ENCODE measurements at places on chromosomes 12 and 14.
A peak's percentile ranks its signal among the peaks of the same experiment; 100 is the strongest.

DNA sequence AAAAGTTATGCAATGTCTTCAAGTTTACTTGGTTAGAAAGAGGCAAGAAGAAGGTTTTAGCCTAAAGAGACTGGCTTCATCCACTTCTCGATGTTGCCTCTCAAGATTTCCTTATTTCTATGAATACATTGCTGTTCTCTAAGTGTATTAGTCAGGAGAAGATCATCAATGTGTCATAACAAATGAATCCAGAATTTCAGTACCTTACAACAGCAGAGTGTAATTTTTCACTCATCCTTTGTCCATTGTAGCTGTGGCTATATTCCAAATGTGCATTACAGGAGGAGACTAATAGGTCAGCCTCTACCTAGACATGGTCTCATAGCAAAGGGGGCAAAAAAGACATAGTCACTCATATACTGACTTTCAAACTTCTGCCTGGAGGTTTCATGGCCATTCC lies 579.1 kb downstream of the PRKD1 start:
- DNase-seq: no peak

DNA sequence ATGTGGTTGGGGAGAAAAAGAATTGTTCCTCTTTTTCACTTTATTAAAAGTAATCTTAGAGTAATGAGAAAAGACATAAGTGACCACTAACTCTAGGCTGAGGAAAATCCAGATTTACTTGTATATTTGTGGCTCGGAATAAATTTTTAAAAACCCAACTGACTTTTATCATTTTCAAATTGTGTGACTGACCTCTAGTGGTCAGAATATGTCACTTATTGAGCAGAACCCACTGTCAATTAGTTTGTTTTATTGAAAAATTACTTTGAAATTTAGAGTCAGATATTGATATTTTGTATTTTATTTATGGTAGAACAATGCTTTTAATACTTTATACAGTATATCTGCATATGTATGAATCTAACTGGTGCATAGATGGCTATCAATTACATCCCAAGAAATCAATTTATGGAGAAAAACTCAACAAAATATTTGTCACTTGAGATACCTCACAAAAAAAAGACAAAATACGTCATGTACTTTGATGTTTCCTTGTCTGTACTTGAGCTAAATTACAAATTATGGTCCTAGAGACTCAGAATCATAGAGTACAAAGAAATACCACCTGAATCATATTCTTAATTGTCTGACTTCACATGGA lies 229.4 kb downstream of the CNTN1 start:
- peak; percentile 52 for DNase-seq

DNA sequence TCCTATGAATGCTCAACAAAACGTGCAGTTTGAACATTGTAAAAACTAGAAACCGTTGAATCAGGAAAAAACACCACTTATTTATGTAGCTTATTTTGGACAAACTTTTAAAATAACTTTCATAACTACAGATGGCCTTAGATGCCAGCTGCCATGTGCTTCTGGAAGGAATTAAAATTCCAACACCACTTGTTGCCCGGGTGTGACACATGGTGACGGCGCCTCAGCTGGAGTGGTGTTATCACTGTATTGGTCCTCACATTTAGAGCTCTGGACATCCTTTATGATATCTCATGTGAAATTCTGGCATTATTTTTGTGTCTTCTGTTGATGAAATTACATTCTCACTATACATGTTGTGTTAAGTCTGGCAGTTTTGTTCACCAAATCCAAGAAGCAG lies 211.0 kb downstream of the IPO8 start:
- DNase-seq: no peak

DNA sequence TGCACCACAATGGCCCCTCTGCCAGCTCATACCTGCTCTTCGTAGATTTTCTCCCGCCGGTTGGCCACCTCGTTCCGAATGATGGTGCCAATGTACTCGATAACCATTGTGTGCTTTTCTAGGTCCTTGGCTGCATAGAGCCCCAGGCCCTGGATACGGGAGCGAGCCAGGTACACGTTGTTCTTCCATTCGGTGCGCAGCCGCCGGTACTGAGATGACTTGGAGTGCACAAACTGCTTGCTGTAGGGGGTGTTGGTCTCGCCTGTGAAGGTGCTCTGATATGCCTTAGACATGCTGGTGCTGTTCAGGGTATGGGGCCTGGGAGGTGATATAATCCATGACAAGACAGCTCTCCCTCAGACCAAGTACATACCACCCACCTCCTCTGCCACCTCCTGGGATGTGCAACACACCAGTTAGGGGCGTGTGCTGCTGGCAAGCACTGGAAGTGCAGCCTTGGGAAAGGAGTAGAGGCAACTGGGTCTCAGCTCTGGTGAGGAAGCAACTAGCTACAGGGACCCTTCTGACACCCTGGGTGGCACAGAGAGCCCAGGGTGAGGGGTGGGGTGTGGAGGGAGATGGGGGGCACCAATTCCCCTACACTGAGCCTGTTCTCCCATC lies 4.1 kb upstream of the PRKAG1 start:
- DNase-seq: peak; percentile 12

GRCh38 chr12:94587266-94588241 lies 62.8 kb downstream of the TMCC3 start:
- DNase-seq: no peak

DNA sequence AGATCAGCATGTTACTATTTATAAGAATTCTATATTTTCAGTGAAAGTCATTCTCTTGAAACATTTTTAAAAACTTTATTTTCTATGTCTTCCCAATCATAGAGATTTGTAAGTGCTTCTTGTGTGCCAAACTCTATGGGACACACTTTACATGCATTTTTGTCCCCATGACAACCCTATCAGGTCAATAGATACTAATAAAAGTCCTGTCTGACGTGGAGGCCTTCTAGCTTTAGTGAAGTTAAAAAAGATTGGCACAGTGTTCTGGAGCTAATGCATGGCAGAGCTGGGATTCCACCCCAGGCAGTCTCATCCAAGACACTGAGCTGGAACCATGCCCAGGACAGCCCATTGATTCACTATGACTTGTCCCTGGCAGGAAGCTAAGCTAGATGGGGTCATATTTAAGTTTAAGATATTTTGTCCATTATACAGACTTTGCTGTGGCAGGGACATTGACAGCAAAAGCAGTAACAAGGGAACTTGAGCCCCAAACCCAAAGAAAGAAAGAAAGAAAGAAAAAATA lies 28.1 kb downstream of the TTC6 start:
- DNase-seq: no peak

DNA sequence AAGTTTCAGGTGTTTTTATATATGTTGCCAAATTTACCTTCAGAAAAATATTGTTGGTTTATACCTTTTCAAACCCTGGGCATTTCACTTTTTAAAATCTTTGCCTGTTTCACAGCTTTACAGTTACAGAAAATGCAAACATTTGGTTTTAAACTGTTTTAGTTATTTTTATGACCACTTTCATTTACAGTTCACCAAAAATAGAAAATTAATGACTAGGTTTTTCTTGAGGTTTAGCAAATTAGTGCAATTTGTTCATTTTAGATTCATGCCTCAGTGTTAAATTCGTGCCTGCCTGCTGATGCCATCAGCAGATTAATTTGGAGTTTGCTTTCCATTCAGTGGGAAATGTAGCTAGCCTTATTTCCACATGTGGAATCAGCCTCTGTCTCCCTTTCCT lies 45.5 kb downstream of the RIC8B start:
- no peak for DNase-seq

GRCh38 chr14:51396222-51396815 lies 156.3 kb downstream of the TMX1 start:
- DNase-seq: peak; percentile 39

GRCh38 chr12:132489078-132489601 lies 811 bp upstream of the FBRSL1 start:
- DNase-seq: no peak

DNA sequence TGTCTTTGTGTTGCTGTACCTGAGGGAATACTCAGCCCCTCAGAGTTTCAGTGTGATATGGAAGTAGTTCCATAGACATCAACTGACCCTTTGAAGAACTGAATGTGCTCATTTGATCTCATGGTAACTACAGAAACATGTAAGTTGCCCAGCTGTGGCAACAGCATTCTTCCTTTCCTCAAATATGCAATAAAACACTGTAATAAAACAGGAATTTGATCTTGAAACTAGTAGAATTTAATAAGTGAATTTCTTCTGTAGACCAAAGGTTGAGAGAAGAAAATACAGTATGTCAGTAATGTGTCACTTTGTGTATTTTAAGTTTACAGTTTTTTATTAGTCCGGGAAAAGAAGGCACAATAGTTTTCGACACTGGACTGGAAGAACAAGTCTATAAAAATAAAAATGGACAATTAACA lies 31.9 kb downstream of the KCTD10 start:
- DNase-seq: no peak

GRCh38 chr14:54332490-54332889 lies 64.3 kb upstream of the CDKN3 start:
- DNase-seq: peak; percentile 68

- no peak for DNase-seq
Measured at GRCh38 chr12:132033627-132034026, 83.9 kb downstream of the EP400 start.

- no peak for DNase-seq
Measured at GRCh38 chr12:71349950-71350349, 89.6 kb upstream of the LGR5 start.

GRCh38 chr14:106442857-106443256 lies 916.5 kb downstream of the TMEM121 start:
- no peak for DNase-seq

- DNase-seq: no peak
Measured at GRCh38 chr12:59595565-59595882, 305 bp upstream of the SLC16A7 start.

GRCh38 chr12:50174971-50175715 lies 8.0 kb upstream of the CERS5 start:
- peak; percentile 83 for DNase-seq

- no peak for DNase-seq
Measured at GRCh38 chr12:28024231-28024995, 51.9 kb upstream of the PTHLH start.

DNA sequence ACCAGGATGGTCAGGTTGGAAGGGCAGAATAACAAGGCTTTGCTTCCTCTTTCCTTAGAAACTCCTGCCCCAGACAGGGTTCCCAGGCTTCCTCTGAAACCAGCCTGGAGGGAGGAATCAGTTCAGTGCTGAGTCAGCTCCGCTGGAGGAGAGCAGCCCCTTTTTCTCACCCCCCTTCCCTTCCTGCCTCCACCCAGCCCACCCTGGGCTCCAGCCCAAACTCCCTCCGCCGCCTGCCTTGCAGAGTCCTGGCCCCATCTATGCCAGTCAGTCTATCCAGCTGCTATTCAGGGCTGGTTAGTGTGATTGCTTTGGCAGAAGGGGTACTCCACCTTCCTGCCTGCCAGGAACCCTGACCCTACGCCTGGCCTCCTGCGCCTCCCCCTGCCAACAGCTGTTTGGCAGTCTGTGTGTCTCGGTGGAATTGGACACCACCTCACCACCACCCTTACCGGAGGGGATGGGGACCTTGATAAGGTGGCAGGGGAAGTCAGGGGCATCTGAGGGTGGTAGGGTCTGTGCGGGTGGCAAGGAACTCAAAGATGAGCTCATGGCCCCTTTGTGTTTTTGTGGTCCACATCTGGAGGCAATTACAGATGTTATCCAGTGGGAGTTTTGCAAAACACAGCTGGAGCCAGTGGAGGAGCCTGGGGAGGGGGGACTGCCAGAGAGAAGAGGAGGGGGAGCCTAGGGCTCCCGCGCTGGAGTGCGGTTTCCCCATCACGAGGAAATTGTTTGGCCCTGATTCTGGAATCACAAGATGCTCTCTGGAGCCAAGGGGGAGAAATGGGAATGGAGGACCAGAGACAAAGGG lies 12.2 kb downstream of the MMP14 start:
- peak; percentile 76 for DNase-seq

DNA sequence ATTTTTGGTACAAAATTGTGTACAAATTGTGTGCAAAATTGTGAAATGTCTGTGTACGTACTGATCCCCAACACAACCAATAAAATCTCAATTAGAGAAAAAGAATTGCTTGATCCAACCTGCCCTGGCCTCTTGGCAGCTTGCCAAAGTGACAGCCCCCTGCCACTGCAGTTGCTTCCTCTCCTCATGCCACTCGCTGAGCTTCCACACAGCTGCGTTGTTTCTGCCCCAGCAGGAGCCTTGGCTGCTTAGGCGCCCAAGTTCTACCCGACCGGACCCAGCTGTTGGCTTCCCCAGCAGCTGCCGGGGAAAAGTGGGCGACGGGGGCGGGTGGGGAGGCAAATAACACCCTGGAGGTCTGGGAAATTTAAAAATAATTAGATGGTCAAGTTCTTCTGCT lies 171.8 kb upstream of the ATF7IP start:
- DNase-seq: no peak

DNA sequence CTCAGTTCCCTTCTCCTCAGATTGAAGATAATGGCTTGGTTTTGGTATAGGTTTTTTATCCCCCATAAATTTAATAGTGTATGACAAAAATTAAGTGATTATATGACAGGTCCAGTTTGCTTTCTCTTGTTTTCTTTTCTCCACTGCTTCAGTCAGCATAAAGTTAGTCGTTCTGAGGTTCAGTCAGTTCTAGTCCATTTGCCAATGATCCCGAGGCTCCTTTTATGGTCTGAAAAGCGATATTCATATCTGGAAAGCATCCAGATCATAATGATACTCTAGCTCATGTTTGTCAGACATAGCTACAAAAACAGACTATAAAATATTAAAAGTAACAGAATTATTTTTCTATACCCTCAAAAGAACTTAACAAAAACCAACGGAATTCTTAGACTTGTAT lies 67.1 kb upstream of the SLC38A4 start:
- DNase-seq: no peak

GRCh38 chr12:16056910-16057309 lies 145.8 kb downstream of the DERA start:
- no peak for DNase-seq

- DNase-seq: no peak
Measured at GRCh38 chr12:65984227-65984479, 146.4 kb downstream of the LLPH start.

- DNase-seq: no peak
Measured at GRCh38 chr14:41597647-41598046, 9.0 kb upstream of the LRFN5 start.

DNA sequence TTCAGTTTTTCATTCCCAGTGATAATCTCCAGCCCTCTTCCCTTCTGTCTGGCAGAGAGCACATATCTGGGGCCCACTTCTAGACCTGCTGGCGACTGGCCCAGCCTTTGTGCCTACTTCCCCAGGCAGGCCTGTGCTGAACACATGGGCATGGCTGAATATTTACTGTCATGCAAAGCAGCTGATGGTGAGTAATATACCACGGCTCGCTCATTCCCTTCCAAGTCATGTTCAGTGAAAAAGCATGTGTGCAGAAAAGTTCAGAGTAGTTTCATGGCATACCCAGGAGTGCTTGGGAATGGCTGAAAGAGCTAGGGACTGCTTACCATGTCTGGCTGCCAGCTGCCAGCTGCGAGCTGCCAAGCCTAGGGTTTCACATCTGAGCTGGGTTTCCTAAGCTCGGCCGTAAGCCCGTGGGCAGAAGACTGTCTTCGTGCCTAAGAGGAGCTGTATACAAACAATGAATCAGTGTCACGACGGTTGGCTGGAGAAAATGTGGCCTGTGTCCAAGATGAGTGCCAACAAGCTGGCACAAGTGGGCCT lies 179.9 kb upstream of the PELI2 start:
- DNase-seq: peak; percentile 66

DNA sequence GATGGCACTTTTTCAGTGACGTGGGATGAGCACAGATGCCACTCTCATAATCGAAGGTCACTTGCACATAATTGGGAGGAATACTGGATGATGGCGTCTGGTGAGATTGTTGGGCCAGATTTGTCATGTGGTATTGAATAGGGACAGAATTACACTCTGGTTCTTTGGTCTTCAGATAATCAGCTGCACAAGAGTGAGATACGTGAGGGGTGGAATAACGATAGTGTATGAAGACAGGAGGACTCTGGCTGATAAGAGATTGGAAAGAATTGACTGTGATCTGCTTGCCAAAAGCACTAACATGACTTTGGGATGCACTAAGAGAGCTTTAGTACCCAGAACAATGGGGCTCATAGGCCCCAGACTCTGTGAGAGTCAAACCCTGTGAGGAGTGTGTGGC lies 7.0 kb upstream of the RABGGTA start:
- no peak for DNase-seq

Data from cerebellar cortex (tissue), 1 donor.